ENCODE measurements at places on chromosomes 5 and 9.

GRCh38 chr5:21802869-21803490 is 1050.2 kb downstream of the CDH12 start:
- no peaks in the 10 kb centered on the region for H3K27me3 ChIP-seq
- H3K36me3 ChIP-seq, result no peaks in the 10 kb centered on the region
- no peaks in the 10 kb centered on the region for H3K4me1 ChIP-seq
- DNase-seq, result no peak
- no peak overlapping the region for H3K27ac ChIP-seq
- no peak overlapping the region for H3K4me3 ChIP-seq

DNA sequence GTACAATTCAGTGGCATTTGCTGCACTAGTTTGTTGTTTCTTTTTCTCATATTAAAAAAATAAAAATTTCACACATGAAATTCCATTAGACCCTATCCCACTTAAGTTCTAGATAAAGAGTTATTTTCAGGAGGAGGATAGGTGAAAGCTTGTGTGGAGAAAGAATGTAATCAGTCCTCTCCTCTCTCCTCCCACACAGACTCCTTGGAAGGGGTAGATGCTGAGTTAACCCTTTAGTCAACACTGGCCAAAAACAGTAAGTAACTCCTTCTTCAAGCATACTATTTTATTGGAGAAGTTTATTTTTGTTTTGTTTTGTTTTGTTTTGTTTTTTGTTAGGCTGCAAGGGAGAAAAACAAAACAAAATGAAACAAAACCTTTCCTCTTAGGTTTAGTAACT is 30.6 kb upstream of the LMNB1 start:
- H3K4me1 ChIP-seq, result peaks cover 6% of the 10 kb centered on the region
- no peak for DNase-seq
- peak overlapping the region; percentile 25 for H3K27ac ChIP-seq
- no peak overlapping the region for H3K4me3 ChIP-seq

- no peak overlapping the region for H3K4me3 ChIP-seq
- no peaks in the 10 kb centered on the region for H3K36me3 ChIP-seq
- no peaks in the 10 kb centered on the region for H3K4me1 ChIP-seq
These were observed 17.8 kb upstream of the TRAF1 start for GRCh38 chr9:120944434-120944843.

GRCh38 chr9:38057416-38058195 is 11.4 kb downstream of the SHB start:
- H3K4me3 ChIP-seq, result no peak overlapping the region
- H3K27me3 ChIP-seq, result peaks cover 3% of the 10 kb centered on the region
- no peak for DNase-seq
- no peaks in the 10 kb centered on the region for H3K4me1 ChIP-seq
- H3K36me3 ChIP-seq, result no peaks in the 10 kb centered on the region

- no peak for DNase-seq
- no peaks in the 10 kb centered on the region for H3K36me3 ChIP-seq
- no peaks in the 10 kb centered on the region for H3K27me3 ChIP-seq
- H3K4me1 ChIP-seq, result peaks cover 2% of the 10 kb centered on the region
- H3K27ac ChIP-seq, result no peak overlapping the region
These were observed 34.1 kb upstream of the PLPP1 start for GRCh38 chr5:55568654-55569512.

DNA sequence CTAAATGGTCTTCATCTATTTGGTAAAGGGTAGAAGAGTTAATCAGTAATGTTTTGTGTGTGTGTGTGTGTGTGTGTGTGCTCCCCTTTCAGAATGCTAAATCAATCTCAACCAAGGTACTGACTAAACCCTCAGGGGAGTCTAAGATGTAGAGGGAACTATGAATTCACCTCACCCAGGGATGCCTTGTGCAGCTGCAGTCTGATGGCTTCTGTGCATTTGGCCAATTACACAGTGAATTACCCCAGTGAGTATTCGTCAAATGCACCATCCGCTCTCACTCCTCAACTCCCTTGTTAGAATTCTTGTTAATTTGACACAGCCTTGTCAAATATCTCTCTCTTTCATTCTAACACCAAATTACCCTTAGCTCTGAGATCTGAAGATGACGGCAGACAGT is 234.6 kb downstream of the GABRB2 start:
- H3K36me3 ChIP-seq, result no peaks in the 10 kb centered on the region
- no peak overlapping the region for H3K4me3 ChIP-seq
- no peaks in the 10 kb centered on the region for H3K4me1 ChIP-seq
- H3K27me3 ChIP-seq, result no peaks in the 10 kb centered on the region

GRCh38 chr9:127344368-127345000 is 52.5 kb upstream of the SLC2A8 start:
- no peak for DNase-seq
- H3K4me3 ChIP-seq, result no peak overlapping the region
- H3K27me3 ChIP-seq, result peaks cover 30% of the 10 kb centered on the region
- no peak overlapping the region for H3K27ac ChIP-seq
- H3K4me1 ChIP-seq, result no peaks in the 10 kb centered on the region
